Stimulated activated CD4-positive, alpha-beta T cell treated with anti-CD3 and anti-CD28 coated beads, Interleukin-4, amount 100 ng/mL, for 4 hours (primary cell): ENCODE measurements at places on chromosomes 3 and 15.
A peak's percentile ranks its signal among the peaks of the same experiment; 100 is the strongest.

DNA sequence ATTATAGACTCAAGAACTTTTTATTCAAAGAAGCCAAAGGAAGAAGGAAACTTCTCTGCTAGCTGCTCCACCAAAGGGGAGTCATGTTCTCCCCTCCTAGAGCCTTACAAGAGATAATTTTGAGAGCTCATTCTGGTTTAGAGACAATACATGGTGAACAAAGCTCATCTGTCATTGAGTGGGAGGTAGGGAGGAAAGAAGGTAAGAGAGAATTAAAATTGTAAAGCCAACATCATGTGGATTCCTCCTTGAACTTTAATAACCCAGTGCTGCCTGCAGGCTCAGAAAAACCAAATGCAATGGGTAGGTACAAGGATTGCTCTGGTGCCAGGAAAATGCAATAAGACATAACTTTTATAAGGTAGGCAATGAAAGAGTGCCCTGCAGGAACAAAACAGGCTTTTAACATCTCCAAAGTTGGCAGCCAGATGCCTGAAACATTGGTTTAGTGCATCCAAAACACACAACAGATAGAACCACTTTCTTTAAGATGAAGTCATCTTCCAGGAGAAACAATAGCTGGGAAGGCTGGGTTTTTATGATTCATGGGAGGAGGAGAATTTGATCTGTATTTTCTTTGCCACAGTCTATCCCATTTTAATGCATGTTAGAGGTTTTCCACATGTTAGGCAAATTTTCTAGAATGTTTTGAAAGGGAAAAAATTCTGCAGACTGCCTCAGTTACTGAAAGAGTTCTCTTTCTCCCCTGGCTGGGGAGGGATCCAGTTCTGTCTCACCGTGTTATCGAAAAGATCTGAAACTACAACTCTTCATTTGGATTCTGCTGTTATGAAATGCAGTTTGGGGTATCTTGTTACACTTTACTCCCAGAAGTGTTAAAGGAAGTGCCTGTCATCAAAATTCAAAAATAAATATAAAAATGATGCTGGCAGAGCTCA, 11.3 kb upstream of the ARHGEF3 start:
- DNase-seq, result no peak

- no peak for DNase-seq
Measured at GRCh38 chr3:3765661-3766060, 33.6 kb upstream of the LRRN1 start.

GRCh38 chr3:171311784-171312183, 148.4 kb downstream of the TNIK start:
- no peak for DNase-seq

GRCh38 chr3:137770835-137771399, 6.8 kb downstream of the SOX14 start:
- no peak for DNase-seq

DNA sequence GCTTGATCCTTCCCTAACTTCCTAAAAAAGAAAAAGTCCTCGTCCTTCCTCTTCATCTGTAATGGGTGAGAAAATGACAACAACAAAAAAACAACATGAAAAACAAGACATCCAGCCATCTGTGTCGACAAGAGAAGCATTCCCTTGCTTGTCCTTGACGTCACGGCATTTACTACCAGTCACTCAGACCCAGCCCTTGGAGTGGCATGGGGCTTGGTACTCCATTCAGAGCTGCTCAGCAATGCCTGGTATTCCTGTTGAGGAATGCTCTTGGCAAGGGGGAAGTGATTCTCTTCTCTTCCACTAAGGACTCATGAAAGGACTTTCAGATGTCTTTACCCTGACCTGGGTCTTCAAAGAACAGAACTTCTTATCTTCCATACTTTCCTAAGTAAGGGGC, 339.7 kb upstream of the RASGRP1 start:
- DNase-seq, result no peak

GRCh38 chr3:77420336-77420735, 380.4 kb downstream of the ROBO2 start:
- DNase-seq, result no peak

GRCh38 chr3:186354100-186354499, 7.9 kb downstream of the DGKG start:
- DNase-seq, result no peak

DNA sequence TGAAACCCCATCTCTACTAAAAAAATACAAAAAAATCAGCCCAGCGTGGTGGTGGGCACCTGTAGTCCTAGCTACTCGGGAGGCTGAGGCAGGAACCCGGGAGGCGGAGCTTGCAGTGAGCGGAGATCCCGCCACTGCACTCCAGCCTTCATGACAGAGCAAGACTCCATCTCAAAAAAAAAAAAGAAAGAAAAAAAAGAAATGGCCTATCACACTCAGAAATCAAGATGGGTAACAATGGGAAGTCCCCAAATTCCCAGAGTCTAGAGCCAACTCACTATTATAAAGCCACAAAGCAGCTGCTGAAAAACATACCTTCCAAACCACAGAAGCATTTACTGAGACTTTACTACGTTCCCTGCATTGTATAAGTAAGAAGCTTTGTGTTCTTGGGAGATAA, 7.5 kb downstream of the HDGFL3 start:
- DNase-seq, result no peak

- DNase-seq, result peak; percentile 41
Measured at GRCh38 chr3:13009132-13009945, 63.9 kb downstream of the IQSEC1 start.

- peak; percentile 62 for DNase-seq
Measured at GRCh38 chr3:118882353-118882947, 152.2 kb downstream of the IGSF11 start.

- no peak for DNase-seq
Measured at GRCh38 chr15:39511916-39512260, 69.0 kb upstream of the THBS1 start.

DNA sequence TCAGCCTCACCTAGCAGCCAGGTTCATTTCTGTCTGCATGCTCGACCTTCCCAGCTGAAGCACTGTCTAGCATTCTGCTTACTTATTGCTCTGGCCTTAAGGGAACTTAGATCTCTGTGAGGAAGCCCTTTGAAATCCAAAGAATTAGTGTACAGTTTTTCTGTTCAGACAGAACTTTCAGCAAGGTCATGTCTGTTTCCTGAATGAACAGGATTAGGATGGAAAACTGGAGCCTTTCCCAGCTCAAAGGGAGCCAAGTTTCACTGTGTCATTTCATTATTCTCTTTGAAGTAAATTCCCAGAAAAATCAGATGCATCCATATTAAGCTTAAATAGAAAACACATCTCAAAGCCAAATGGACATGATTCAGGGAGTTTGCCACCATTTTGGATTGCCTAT, 457.3 kb upstream of the KCNMB2 start:
- no peak for DNase-seq

DNA sequence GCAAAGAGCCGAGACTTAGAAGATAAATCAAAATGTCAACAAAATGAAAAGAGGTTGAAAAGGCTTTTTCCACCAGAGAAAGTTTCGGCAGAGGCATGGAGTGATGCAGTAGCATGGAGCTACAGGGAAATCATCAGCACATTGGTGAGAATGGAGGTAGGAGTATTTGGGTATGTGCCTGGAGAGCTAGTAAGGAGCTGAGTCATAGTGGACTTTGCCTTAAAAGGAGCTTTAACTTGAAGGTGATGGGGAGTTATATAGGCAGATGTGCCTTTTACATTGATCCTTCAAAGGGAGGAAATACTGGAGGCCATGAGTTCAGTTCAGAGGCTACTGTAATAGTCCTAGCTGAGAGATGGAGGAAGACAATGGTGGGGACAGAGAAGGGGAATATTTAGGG, 44.3 kb downstream of the IL5RA start:
- DNase-seq, result no peak

GRCh38 chr3:57224856-57225255, 2.7 kb upstream of the APPL1 start:
- DNase-seq, result no peak

DNA sequence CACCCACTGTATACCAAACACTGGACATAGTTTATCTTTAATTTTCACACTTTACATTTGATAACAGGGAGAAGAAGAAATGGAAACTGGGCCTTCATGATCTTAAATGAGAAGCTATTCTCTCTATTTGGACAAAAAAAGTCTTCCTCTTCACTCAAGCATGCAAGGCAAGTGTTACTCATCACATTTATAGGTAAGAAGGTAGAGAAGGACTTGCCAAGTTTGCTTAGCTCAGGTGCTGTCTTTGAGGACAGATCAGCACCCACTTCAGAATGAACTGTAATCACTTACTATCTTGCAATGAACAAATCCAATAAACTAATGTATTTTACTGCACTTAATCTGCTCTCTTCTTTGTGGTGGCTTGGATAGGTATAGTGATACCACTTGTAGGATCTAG, 1.1 kb upstream of the MYH15 start:
- DNase-seq, result no peak

- peak; percentile 50 for DNase-seq
Measured at GRCh38 chr3:52934630-52935530, 37.5 kb upstream of the STIMATE start.

DNA sequence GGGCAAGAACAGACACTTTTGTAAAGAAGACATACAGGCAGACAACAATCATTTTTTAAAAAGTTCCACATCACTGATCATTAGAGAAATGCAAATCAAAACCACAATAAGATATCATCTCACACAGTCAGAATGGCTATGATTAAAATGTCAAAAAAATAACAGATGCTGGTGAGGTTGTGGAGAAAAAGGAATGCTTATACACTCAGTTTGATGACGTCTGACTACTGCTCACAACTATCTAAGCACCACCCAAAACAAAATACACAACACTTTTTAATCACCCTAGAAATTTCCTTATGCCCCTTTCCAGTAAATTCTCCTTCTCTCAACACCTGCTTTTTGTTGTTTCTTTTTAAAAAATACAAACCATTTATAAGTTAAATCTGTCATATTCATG, 228.8 kb downstream of the ISL2 start:
- no peak for DNase-seq

- no peak for DNase-seq
Measured at GRCh38 chr15:49905221-49905620, 213.8 kb downstream of the ATP8B4 start.

DNA sequence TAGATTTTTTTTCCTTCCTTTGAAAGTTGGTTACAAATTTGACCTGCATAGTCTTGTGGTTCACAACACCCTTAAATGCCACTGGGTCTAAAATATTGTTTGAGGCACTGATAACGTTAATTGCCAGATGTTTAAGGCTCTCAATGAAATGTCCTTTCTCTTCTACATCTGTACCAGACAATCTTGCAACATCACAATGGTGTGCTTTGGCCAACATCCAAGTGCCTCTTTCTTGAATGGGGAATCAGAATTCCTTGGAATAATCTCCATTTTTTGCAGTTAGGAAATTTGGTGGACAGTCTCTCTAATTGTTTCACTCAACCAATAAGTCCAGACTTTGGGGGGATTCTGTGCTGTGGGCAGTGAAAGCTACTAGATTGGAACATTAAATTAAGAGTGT, 26.0 kb upstream of the PEX5L start:
- DNase-seq, result no peak

- DNase-seq, result no peak
Measured at GRCh38 chr15:84037301-84037700, 198.3 kb upstream of the GOLGA6L4 start.

DNA sequence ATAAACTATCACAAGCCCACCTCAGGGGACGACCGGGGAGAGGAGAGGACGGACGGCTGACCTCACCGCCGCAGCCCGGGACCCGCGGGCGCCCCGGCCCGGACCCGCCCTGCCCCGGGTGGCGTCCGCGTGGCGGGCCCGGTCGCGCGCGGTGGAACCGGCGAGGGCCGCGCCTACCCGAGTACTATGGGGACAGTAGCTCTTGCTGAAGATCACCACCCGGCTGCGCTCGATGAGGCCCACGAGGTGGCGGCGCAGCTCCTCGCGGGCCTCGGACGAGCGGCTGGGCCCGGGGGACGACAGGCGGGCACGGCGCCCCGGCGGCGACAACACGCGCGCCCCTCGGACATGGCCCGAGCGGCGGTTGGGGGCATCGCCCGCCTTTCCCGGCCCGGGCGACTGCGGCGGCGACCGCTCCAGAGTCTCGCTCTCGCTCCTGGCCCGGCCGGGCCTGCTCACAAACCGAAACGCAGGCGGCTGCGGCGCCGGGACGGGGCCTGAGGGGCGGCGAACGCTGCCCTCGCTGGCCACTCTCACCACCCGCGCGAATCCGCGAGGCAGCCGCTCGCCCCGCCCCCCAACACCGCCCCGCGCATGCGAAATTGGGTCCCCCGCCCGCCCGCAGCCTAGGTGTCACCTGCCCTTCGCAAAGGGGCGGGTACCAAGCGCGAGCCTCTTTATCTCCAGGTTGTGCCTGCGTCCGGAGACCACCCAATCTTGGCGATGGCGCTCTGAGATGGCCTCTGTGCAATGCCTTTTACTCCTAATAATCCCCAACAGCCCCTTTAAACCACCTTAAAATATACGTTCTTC, at the start of gene TXNRD3:
TXNRD3 (minus strand) TSS at position 554 of the 813 bp plus-strand sequence.
- DNase-seq, result peak; percentile 86

DNA sequence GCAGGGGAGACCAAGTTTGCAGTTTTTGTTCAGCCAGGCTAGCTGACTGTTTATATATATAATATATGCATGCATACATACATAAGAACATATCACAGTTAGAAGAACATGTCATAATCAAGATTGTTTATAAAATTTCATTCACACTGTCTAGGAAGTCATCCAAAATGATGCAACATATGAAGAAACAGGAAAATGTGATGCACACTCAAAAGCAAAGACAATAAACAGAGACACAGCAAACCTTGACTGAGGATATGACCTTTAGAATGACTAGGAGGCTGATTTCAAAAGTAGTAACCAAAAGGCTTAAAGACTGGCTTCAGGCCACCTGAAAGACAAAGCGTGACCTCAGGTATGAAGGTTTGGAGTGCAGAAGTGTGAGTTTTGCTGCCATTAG, 166.2 kb upstream of the NDN start:
- no peak for DNase-seq

GRCh38 chr15:34370129-34370528, 3.1 kb upstream of the LPCAT4 start:
- no peak for DNase-seq

DNA sequence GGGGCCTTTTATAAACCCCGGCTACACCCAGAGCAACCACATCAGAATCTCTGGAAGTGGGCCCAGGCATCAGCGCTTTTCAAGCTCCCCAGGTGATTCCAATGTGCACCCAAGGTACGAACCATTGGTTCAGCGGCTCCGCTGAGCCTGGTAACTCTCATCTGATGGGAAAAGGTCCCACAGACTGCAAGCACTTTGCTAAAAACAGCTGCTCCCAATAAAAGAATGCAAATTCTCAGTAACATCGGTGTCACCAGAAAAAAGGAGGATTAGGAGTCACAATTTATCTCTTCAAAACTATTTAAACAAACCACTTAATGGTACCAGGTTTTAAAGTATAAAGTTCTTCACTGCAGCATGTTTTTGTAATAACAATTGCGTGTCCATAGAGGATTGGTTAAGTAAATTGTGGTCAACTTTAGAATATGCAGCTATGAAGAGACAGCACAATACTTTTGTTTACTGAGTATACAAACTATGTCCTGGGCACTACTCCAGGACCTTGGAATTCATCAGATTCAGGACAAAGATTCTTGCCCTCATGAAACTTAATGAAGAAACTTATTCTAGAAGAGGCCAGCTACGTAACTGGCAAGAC, 660.7 kb upstream of the ADAMTS9 start:
- no peak for DNase-seq
